Activated CD4-positive, alpha-beta T cell treated with anti-CD3 and anti-CD28 coated beads, Interleukin-2, amount 50 U/mL, for 24 hours (primary cell): ENCODE measurements at places on chromosomes 1 and 21.

GRCh38 chr21:15000081-15000480, 64.7 kb downstream of the NRIP1 start:
- no peak for DNase-seq

GRCh38 chr21:33324291-33325221, at the start of gene IFNAR1:
IFNAR1 (plus strand) TSS chr21:33324970; CDS start chr21:33325056, 86 bp downstream.
- peak; percentile 98 for DNase-seq

GRCh38 chr1:11985851-11986250, 5.6 kb downstream of the MFN2 start:
- DNase-seq: no peak

DNA sequence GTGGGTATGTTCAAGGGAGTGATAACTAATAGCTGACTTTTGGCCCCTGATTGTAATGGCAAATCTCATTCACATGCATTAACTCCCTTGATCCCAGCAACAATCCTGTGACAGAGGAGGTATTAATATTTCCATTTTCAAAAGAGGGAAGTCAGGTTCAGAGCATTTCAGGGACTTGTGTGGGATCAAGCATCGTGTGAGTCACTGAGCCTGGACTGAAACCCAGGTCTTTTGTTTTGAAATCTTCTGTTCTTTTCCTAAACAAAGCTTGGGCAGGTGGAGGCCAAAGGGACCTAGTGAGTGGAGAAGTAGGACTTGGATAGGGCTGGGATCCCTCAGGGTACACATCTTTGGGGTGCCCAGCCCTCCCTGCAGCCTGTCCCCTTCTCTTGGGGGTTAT, 37.9 kb downstream of the ETNK2 start:
- DNase-seq: no peak

DNA sequence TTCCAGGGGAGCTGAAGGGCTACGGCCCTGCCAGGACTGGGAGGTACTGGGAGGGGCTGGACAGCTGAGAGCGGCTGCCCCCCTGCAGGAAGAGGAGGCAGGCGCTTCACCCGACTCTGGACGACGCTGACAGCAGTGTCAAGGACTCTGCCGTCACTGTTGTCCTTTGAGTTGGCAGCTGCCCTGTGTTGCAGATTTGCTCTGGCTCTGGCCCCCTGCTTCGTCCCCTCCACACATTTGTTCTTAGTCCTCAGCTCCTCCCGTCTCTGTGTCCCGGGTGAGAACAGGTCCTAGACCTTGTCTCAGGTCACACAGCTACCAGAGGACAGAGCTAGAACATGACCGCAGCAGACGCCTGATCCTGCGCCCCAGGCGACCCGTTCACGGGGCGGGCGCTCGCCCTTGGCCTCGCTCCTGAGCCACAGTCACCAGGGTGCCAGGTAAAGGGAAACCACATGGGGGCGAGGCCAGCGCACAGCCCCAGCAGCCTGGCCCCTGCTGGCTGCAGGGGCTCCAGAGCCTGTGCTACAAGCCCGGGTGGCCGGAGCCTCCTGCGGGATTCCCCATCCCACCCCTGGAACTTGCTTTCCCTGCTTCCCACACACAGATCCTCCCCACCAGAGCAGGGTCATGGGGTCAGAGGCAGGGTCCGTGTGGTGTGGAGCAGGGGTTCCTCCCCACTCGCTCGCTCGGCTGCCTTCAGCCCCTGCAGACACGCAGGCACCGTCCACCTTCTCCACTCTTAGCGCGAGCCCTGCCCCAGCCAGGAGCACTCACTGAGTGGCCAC, 10.7 kb upstream of the NPHP4 start:
- DNase-seq: no peak

DNA sequence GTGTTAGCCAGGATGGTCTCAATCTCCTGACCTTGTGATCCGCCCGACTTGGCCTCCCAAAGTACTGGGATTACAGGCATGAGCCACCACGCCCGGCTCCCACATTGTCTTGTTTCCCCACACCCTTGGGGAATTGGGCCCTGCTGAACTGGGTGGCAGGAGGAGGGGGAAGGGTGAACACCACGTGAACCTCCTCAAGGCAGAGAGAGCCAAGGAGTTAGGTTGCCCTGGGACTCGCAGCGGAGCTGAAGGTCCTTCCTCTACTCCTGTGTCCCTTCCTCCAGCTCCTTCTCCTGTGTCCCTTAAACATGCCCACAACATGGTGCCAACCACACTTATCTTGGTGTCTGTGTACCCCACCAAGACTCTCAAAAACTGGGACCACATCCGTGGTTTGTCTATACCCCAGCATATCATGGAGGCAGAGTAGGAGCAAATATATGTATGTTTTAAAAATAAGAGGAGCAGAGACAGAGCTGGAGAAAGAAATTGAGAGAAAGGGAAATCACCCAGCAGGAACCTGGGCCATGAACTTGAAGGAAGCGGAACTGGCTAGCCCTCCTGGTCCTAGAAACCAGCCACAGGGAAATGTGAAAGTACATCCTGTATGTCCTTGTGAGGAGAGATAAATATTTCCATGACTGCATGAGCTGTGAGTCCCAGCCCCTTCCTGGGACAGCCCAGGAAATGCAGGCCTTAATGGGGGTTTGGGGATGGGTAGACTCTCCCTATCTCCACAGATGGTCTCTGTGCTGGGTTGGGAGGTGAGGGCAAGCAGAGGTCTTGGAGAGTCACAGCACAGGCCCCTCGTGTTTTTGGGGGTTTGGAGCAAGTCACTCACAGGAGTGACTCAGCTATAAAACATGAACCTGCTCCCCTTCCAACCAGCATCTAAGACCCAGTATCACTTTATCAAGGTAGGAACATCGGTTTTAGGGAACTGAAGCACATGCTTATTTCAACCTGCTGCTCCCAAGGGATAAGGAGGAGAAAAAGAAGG, 9.4 kb upstream of the TAL1 start:
- DNase-seq: no peak

DNA sequence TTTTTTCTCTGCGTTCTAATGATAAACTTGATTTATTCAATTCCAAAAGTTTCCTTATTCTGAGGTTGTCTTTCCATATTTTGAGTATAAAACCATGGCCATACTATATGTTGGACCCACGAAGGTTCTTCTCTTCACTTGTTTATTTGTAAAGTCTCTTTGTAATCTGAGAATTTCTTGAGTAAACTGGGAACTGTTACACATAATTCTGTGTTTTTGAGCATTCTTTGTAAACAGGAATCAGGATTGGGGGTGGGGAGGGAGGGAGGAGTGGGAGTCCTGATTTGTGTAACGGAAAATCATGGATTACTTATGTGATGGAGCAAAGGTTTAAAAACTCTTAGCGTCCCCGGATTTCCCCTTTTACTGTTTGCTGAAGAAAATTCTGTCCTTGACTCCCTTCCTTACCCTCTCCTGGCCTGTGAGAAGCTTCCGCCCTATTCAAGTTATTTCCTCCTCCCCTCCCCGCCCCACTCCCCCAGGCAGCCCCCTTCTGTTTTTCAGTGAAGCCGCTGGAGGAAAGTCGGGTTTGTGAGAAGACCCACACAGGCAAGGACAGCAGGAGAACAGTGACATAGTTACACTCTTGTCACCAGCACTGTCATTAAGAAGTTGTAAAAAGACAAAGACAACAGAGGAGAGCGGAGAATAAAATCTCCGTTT, 6.4 kb upstream of the NBPF11 start:
- DNase-seq: no peak

- DNase-seq: no peak
Observed at GRCh38 chr1:51610637-51611036, 6.3 kb upstream of the OSBPL9 start.

GRCh38 chr1:230138561-230139239, 71.7 kb downstream of the GALNT2 start:
- DNase-seq: no peak

DNA sequence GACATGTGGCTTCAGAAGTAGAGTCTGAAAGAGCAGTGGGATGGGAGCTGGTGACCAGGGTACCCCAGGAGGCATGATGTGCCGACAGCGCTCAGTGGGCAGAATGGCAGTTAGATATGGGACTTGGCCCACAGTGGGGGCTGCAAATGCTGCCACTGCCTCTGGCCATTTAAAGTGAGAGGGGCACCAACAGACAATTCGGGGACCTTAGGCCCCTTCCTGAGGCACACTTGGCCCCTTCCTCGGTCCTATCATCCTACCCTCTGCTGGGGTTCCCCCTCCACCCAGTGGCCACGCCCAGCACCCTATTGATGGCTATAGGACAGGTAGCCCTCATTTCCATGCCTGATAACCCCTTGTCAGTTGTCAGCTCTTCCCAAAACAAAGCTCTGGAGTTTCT, 36.6 kb upstream of the EPHA8 start:
- no peak for DNase-seq

DNA sequence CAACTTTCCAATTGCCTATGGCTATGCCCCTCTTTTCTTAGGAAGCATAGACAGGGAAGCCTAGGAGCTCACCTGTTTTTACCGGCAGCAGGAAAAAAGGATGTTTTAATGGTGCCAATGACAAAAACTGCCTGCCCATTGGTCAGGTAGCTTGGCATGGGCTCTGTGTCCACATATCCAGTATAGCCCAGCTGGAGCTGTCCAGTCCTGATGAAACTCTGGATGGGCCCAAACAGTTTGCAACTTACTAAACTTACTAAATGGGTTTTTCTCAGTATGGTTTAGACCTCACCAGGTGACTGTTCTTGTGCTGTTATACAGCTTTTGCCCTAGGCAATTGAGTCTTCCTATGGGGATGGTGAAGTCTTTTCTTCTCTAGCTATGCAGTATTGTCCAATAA, 711.2 kb downstream of the AMY1C start:
- DNase-seq: no peak

DNA sequence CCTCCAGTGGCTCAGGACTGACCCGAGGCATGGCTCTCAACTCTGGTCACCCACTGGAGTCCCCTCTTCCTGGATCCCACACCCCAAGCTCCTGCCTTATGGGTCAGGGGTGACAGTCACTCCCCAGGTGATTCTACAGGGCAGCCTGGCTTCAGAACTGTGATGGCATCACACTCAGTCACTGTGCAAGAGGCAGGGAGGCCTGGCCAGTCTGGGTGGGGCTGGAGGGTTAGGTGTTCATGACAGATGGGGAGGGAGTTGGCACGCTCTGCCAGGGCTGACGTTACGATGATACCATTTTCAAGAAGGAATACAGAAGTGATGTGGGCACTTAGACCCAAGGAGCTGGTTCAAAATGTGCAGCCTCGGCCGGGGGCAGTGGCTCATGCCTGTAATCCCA, 25.2 kb upstream of the ABCG1 start:
- no peak for DNase-seq

GRCh38 chr1:242522304-242522945, 2.1 kb downstream of the PLD5 start:
- DNase-seq: no peak

DNA sequence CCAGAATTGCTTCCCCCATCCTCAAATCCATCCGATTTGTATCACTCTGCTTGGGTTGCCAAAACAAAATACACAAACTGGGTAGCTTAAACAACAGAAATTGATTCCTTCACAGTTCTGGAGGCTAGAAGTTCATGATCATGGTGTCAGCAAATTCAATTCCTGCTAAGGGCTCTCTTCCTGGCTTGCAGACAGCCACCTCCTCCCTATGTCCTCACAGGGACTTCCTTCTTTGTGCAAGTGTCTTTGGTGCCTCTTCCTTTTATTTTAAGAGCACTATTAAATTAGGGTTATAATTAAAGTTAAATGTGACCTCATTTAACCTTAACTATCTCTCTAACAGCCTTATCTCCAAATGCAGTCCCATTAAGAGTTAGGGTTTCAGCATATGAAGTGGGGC, 112.8 kb downstream of the PLPP3 start:
- no peak for DNase-seq

- no peak for DNase-seq
Observed at GRCh38 chr1:167904652-167905130, 9.2 kb downstream of the ADCY10 start.

- no peak for DNase-seq
Observed at GRCh38 chr1:77238462-77238861, 19.2 kb upstream of the PIGK start.

- DNase-seq: no peak
Observed at GRCh38 chr1:223114871-223115270, 28.2 kb downstream of the TLR5 start.
